T-helper 9 cell (primary cell): ENCODE measurements at places on chromosomes 11 and 22.

DNA sequence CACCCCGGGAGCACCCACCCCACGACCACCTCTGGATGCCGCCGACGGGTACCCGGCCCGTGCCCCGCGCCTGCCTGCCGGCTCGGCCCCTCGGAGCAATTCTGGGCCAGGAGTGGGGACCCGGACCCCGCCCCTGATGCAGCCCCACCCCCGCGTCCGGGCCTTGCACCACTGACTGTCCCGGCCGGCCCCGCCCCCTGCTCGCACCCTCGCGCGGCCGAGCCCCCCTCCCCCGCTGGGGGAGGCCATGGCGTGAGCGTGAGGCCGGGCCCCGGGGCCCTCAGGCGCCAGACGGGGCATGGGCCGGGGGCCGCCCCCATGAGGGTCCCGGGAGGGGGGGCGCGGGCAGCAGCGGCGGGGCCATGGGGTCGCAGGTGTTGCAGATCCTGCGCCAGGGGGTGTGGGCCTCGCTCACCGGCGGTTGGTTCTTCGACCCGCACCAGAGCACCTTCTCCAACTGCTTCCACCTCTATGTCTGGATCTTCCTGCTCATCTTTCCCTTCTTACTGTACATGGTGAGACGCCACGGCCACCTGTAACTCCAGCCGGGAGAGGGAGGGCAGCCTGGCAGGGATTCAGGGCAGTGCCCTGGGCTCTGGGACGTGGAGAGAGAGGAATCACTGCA, 486 bp downstream of the PCNX3 start:
- no peak for DNase-seq

DNA sequence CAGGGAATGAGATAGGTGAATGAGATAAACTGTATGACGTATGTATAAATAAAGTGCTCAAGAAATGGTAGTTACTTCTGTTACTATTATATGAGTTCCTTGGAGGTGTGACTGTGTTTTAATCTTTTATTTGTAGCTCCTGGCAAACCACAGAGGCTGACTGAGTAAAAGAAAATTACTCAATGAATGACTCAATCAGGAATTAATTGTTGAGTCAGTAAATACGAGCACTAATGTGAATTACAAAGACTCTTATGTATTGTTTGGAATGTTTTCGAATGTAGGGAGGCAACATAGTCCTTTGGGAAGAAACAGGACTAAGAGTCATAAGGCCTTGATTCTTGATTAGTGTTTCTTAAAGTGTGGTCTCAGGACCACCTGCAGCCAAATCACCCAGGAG, 51.1 kb upstream of the BLID start:
- DNase-seq = no peak

DNA sequence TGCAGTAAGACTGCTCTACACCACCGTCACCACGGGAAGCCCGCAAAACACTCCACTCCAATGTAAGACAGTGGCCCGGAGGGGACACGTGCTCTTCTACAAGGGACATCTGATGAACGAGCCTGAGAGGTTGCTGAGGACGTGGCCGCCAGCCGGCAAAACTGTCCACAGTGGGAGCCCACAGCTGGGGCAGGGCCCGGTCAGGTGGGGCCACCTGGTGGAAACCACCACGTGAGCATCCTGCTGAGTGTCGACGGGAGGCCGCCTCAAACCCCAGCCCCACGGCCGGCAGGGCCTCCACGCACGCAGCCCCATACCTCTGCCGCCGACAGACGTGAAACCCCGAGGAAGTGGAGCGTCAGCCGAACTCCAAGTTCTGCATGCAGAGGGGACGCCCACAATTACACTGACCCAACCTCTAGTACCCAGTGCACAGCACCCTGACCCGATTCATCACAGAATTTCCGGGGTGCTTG, 42.6 kb downstream of the BRD1 start:
- DNase-seq = no peak

GRCh38 chr11:74756571-74756970, 7.9 kb downstream of the RNF169 start:
- no peak for DNase-seq

- no peak for DNase-seq
These were observed 101.6 kb downstream of the MAML2 start for GRCh38 chr11:96241331-96241841.

- no peak for DNase-seq
These were observed 70.1 kb downstream of the LIF start for GRCh38 chr22:30176431-30176830.

DNA sequence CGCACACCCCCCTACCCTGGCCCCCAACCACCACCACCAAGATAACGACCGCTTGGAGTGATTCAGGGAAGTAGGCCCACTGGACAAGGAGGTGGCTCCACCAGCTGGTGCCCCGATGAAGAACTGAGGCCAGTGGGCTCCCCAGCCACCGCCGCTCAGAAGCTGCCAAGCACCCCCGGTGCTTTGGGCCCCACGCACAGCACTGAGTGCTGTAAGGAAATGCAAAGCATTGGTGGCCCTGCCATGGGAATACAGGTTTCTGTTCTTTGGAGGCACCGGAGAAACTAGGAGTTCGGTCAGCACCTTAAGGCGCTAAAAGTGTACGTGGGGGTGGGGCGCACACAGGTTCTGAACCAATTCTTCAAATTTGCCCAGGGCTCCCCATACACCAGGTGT, 664 bp upstream of the PRSS23 start:
- no peak for DNase-seq

DNA sequence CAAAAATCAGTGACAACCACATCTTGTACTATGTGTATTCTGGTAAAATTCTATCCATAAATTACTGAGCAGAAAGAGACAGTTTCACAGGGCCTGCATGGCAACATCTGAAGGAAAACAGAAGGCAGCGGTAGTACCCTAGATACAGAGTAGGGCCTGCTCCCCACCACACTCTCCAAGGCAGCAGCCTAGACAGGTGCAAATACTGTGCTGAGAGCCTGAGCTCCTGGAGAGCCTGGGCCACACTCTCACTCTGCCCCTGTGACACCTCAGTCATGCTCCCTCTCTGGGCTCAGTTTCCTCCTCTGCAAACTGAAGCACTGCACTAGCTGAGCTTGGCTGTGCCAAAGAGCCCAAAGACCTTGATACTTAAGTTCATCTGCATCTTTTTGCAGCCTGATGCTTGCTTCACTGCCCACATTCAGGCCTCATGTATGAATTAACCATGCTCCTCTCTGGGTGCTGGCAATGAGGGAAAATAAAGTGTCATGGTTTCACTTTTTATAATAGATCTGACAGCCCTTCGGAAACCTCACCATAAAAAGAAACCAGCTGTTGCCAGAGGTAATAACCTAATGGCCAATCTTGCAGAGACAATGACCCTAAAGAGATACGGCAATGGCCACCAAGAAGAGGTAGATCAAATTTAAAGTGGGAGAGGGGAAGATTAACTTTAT, 104.7 kb downstream of the PLEKHA7 start:
- DNase-seq = no peak

DNA sequence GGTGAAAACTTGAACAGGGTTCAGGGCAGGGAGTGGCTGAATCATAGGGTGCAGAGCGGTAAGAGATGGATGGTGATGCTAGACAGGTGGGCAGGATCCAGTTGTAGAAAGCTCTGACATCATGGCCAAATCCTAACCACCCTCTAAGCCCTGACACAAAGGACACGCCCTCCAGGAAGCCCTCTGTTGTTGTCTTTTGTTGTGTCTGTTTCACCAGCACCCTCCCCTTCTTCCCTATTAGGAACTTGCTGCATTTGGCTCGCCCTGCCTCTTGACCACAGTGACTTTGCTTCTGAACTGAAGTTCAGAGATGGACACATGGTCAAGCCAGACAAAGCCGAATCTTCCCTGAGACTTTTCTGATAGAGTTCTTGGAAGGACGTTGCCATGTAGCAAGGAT, 14.2 kb upstream of the APOL6 start:
- no peak for DNase-seq

DNA sequence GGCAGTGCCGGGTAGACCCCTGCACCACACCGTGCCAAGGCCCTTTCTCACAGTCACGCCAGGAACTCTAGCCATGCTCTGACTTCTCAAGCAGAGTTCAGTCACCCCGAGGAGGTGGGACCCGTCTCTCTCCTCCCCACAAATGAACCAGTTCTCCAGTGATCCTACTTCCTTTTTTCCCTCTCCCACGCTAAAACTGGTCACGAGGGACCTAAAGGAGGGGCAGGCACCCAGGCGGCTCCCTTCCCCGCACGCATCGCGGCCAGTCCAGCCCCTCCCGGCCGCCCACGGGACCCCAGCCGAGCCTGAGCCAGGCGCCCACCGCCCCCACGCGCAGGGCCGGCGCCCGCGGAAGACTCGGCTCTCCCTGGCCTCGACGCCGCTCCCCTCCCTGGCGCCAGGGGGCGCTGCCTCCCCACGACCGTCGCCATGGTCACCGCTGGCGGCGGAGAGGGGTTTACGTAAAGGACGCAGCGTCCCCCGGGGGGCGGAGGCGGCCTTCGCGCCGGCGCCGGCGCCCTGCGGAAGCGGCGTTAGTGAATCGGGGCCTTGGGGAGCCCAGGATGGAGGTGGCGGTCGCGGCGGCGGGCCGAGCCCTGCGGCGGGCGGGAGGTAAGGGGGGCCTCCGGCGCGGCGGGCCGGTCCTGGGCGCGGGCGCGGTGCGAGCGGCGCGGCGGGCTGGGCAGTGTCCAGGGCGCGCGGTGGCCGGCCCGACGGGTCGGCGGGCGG, at the start of gene DAGLA:
Gene DAGLA (plus strand): TSS at position 499 of the 729 bp plus-strand sequence. CDS start 39,765 bp downstream, outside the sequence.
- peak; percentile 74 for DNase-seq

DNA sequence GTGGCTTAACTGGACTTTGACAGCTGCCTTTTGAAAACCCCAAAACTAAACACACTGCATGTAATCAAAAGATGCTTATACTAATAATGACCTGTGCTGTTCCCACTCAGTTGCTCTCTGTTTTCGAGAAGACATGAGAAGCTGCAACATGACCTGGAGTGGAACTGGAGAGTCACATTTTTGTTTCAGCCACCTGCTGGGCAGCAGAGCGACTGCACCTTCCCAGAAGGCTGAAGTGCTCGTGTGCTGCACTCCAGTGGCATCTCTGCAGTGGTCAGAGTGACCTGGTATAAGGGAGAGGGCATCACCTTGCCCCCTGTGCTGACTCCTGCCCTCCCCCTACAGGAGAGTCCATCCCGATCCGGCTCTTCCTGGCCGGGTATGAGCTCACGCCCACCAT, 8.6 kb downstream of the THYN1 start:
- DNase-seq = no peak

DNA sequence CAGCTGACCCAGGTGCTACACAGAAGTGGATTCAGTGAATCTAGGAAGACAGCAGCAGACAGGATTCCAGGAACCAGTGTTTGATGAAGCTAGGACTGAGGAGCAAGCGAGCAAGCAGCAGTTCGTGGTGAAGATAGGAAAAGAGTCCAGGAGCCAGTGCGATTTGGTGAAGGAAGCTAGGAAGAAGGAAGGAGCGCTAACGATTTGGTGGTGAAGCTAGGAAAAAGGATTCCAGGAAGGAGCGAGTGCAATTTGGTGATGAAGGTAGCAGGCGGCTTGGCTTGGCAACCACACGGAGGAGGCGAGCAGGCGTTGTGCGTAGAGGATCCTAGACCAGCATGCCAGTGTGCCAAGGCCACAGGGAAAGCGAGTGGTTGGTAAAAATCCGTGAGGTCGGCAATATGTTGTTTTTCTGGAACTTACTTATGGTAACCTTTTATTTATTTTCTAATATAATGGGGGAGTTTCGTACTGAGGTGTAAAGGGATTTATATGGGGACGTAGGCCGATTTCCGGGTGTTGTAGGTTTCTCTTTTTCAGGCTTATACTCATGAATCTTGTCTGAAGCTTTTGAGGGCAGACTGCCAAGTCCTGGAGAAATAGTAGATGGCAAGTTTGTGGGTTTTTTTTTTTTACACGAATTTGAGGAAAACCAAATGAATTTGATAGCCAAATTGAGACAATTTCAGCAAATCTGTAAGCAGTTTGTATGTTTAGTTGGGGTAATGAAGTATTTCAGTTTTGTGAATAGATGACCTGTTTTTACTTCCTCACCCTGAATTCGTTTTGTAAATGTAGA, 1.7 kb downstream of the MALAT1 start:
- DNase-seq = no peak
